Lower leg skin (tissue), 4 donors: ENCODE measurements at places on chromosomes 3 and 15. TPM values are rescaled to one million over a fixed set of nuclear protein-coding genes. Genes with fewer than 3 reads are reported as not detected.

DNA sequence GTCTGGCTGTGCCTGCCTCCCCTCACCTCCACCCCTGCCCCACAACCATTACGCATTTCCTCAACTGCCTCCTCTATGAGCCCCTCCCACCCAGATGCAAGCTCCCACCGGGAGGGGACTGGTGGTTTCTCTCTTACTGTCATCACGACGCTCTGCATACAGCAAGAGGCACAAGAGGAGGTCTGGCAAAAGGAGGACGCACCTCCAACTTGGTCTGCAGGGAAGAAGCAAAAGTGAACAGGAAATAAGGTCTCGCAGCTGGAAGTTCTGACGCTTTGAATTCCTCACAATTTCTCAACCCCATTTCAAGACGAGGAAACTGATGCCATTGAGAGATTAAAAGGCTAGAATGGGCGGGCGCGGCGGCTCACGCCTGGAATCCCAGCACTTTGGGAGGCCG, 42.3 kb upstream of the MUC4 start:
- DNase-seq: no peak

DNA sequence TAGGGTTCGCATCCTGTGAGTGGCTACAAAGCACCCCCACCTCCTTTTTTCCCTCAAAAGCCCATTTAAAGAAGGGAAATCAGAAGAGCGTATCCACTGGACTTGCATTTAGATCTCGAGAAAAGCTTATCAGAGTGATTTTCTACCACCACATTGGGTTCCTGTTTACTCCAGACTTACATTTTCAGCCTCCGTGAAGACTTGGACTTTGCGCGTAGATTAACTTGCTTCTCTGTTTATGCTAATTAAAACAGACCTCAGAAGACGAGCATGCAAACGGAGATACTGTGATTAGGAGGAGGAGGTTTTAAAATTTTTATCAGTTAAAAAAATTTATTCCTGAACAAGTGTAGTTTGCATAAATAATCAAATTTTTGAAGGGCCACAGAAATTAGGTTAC, 115.7 kb downstream of the AKAP13 start:
- no peak for DNase-seq

DNA sequence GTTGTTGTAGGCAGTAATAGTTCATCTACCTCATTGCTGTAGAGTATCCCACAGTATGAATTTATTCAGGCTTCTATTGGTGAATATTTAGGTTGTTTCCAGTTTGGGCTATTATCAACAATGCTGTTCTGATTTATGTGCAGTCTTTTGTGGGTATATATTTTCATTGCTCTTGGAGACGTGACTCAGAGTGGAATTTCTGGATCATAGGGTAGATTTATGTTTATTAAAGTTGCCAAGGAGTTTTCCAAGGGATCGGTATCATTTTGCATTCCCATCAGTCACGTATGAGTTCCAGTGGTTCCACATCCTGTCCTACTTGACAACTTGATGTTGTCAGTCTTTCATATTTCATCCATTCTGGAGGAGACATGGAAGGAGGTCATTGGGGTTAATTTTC, 8.4 kb upstream of the HRH1 start:
- no peak for DNase-seq

Gene SV2B
- 0.42 TPM for total RNA-seq

Gene MYRIP
- total RNA-seq: 1.3 TPM
